ENCODE measurements at places on chromosomes 6 and 20.
A peak's percentile ranks its signal among the peaks of the same experiment; 100 is the strongest.

DNA sequence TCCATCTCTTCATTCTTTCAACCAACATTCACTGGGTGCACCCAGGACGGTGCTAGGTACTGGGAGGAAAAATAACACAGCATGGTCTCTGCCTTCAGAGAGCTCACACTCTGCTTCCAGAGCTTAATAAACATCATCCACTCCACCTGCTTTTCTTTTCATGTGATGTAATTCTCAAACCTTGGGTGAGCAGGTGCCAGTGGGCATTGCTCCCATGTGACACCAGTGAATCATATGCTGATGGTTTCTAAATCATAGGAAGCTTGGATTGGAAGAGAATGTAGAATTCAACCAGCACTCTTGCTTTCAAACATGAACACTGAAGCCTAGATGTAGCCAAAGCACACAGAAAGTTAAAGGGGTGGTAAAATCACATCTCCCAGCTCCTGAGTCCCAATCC is 189.8 kb downstream of the FOXA2 start:
- peak; percentile 50 for DNase-seq

DNA sequence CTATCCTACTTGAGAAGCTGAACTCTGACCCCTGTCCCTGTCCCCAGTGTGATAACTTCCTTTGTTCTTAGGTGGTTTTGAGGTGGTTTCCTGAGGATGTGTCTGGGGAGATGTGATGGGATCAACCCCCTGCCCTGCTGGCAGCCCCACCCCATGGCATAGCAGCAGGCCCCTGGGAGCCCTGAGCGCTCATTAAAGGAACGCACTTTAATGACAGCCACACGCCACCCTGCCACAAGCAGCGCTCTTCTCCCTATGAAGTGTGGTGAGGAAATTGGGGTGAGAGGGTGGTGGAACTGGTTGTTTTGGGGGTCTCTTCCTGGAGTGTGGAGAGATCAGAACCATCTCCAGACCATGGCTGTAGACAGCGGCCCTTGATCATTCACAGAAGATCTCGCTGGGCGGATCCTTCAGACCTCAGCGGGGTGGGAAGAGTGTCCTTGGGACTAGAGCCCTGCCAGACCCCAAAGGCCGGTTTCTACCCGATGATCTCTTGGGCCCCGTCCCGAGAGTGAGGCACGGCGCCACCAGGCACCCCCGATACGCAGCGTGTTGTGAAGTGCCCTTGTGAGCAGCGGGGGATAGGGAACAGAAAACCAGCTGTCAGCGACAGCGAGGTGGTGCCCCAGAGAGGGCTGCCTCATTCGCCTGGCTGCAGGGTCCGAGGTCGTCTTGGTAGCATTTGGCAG is 45.4 kb downstream of the SYNJ2 start:
- no peak for DNase-seq

DNA sequence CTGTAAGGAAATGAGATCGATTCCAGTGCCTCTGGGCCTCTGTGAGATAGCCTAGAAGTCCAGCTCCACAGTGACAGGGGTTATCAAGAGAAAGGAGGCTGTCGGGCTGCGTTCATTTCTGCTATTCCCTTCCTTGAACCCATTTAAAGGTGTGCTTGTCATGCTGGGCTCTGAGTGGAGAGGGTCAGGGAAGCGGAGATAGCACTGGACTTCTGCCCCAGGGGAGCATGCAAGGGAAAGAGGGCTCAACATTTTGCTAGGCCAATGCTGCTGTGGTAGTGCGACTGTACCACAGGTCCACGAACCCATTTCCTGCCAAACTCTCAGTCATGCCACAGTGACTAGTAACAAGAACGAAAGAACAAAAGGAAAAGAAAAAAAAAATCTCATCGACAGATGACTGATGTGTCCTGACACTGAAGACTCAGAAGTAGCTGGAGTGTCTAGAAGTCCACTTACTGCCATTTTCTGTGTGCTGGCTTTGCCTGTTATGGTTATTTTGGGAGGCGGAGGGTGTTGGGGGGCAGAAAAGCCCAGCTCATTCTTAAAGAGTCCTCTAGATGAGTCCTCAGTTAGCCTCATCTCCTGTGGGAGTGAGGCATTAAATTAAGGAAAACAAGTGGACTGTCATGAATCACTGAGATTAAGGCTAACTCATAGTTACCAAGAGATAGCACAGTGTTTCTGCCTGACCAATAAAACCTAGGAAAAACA is 8.1 kb downstream of the NEDD9 start:
- DNase-seq: peak; percentile 22

GRCh38 chr20:50756447-50756846 is 25.1 kb downstream of the PARD6B start:
- DNase-seq: no peak

GRCh38 chr20:17343656-17344452 is 117.0 kb downstream of the PCSK2 start:
- no peak for DNase-seq

GRCh38 chr6:5763871-5764270 is 242.9 kb downstream of the NRN1 start:
- DNase-seq: no peak

GRCh38 chr6:7644417-7644816 is 54.4 kb downstream of the SNRNP48 start:
- DNase-seq: peak; percentile 92

- no peak for DNase-seq
These were observed 97.9 kb upstream of the SNX9 start for GRCh38 chr6:157724960-157725741.

- DNase-seq: no peak
These were observed 985 bp upstream of the VNN2 start for GRCh38 chr6:132758689-132759088.

- no peak for DNase-seq
These were observed 118.9 kb upstream of the SLC22A23 start for GRCh38 chr6:3575701-3576100.

- peak; percentile 81 for DNase-seq
These were observed 174.1 kb downstream of the BMP7 start for GRCh38 chr20:57092112-57092899.

Data from PC-3 (cell line).